Foreskin melanocyte (primary cell): ENCODE measurements at places on chromosomes 1 and 21.

GRCh38 chr1:218717575-218717974 is 372.4 kb downstream of the TGFB2 start:
- no peak for DNase-seq

GRCh38 chr1:240232530-240232929 is 140.8 kb downstream of the FMN2 start:
- peak; percentile 96 for DNase-seq

DNA sequence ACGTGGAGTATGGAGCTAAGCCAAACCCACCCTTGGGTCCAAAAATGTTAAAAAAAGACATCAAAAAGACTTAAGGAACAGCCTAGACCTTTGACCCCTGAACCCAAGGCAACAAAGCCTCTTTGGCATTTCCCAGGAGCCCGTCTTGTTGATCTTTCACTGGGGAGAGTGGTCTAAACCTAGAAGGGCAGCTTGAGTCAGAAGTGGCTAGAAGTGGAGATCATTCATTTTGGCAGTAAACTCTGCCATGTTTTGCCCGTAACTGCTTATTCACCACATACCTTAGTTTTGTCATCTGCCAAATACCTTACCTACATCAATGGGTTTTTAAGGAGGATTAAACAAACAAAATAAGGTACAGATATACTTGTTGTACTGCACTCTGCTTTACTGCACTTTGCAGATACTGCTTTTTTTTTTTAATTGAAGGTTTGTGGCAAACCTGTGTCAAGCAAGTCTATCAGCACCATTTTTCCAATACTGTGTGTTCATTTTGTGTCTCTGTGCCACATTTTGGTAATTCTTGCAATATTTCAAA is 1.7 kb upstream of the CTSE start:
- no peak for DNase-seq

- no peak for DNase-seq
These were observed 33.9 kb upstream of the GRHL3 start for GRCh38 chr1:24285231-24285630.
